ENCODE measurements at places on chromosomes 3 and 15.

- no peak for DNase-seq
Measured at GRCh38 chr15:69782809-69783208, 314.9 kb downstream of the TLE3 start.

DNA sequence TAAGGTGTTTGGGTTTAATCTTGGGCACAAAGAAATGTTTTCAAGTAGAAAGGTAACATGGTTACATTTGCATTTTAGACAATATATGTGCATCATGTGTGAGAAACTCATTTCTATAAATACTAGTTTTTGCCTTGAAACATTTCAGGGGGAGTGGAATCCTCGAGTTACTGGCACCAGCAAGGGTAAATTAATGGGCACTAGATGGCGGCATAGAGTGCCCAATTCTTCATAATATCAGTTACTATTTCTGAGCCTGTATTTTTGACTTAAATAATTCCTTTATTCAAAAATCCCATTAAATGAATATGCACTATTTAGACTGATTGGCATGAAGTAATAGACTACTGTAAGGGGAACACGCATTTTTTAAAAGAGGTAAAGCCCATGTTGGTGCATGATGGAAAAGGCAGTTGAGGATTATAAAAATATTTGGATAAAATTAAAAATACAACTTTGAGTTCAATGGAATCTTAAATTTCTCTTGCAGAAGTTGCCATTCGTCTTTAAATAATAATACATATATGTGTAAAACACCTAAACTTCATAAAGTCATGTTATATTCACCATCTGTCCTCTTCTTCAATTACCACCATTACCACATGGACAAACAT, 106.3 kb downstream of the ZBTB20 start:
- DNase-seq: peak; percentile 21

DNA sequence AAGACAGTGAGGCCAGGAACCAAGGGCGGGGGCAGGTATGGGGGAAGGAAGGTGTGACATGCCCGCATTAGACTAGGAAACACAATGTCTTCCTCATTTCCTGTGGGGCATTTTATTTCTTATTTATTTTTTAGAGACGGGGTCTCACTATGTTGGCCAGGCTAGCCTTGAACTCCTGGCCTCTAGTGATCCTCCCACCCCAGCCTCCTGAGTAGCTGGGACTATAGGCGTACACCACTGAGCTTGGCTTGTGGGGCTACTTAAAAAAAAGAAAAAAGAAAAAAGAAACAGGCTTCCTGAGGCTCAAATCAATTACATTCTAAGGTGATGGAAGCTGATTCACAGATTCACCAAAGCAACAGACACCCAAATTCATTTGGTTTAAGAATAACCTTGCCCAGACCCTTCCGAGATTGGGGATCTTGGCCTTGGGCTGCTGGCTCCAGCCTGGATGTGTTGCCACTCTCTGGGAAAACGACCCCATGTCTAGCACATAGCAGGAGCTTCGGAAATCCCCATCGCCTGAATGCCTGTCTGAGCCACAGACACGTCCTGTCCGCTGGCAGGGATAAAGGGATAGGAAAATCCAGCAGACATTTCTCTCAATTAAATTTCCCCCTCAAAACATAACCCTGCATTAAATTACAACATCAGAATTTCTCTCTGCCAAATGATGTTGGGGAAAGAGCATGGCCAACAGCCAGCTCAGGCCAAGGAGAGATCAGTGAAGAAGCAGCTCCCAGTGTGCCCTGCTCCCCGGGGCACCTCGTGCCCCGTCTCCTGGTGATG, 13.0 kb downstream of the CPN2 start:
- DNase-seq: no peak

- DNase-seq: no peak
Measured at GRCh38 chr3:104553121-104553520, 813.6 kb upstream of the ALCAM start.

DNA sequence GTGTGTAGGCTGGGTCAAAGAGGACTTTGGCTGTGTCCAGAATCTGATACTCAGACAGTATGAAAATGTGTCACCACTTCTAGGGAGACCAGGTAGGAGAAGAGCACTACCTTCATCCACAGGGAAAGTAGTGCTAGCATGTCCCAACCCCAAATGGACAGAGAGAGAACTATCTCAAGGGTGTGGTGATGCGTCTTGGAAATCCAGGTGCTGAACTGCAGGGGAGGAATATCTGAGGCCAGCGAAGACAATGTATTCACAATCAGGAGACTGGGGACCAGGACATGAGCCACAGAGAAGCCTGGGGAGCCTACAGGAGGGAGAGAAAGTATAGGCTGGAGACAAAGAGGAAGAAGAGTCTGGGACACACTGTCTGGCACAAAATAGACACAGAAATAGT, 152.0 kb upstream of the WNT5A start:
- no peak for DNase-seq

DNA sequence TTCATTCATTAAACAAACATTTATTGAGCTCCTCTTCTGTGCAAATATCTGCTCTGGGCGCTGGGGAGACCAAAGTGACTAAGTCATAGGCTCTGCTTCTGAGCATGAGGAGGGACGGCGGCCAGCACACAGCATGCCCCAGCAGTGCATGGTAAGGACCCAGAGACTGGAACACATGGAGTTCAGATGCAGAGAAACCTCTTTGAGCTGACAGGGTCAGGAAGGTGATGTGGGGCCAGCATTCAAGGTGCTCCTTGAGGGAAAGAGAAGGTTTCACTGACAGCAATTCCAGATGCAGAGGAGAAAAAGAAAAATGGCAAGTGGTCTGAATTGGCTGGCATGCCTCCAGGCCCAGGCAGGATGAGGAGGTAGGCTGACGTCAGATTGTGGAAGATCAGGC, 234.5 kb downstream of the UACA start:
- no peak for DNase-seq

GRCh38 chr3:13728487-13728886, 151.4 kb downstream of the WNT7A start:
- no peak for DNase-seq

DNA sequence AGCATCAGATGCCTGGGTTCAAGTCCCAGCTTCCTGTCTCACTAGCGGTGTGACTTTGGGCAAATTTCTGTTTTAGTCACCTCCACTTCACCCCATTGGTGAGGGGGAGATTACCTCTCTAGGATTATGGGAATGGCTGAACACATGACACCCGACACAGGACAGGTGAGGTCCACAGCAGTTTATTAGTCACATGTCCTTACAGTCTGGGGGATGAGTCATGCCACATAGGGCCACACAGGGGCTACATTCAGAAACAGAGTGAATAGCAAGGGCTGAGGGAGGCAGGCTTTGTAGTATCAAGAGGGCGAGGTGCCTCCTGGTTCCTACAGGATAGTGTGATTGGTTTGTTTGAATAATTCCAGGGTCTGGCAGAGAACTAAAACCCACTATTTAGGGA, 15.2 kb upstream of the ITGA11 start:
- no peak for DNase-seq

DNA sequence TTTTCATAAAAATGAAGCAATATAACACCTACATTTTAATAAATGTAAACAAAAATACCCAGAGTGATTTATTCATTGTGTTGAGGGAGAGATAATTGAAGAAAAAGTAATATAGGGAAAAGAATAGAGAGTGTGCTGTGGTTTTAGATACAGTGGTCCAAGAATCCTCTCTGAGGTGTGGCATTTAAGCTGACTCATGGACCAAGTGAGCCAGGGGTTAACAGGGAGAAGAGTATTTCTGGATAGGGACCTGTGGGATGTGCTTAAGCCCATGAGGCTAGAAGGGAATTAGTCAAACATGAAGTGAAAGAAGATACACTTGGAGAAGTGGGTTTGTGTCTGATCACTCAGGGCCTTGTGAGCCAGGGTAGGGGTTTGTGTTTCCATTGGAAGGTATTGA, 680.7 kb upstream of the GRM7 start:
- no peak for DNase-seq

- DNase-seq: no peak
Measured at GRCh38 chr15:88844749-88845386, 41.6 kb downstream of the ACAN start.

- no peak for DNase-seq
Measured at GRCh38 chr15:66917904-66918448, 147.4 kb upstream of the SMAD3 start.

DNA sequence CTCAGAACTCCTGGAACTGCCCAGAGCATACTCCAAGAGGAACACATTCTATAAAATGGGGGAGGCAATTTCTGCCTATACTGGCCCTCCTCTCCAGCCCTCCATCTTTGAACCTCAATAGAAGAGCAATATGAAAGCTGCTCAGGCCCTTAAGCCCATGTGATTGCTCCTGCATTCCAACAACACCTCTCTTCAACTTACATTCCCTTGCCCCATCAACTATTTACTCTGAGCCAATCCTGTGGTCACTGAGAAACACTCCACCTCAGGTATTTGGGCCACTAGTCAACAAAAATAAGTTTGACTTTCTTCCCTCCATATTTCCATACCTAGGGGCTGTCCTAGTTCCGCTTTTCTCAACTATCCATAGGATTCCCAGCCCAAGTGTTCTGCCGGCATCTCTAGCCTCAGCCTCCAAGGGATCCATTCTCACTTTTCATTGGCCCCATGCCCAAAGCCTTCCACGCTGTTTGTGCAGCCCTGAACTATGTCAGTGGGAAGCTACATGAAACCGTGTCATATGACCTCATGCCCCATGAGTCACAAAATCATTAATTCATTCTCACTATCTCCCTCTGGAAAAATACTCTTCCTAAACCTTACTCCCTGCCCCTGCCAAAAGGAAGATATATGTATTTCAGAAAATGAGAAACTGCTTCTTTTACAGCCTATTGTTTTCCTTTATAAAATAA, 61.6 kb downstream of the GJD2 start:
- DNase-seq: peak; percentile 11

DNA sequence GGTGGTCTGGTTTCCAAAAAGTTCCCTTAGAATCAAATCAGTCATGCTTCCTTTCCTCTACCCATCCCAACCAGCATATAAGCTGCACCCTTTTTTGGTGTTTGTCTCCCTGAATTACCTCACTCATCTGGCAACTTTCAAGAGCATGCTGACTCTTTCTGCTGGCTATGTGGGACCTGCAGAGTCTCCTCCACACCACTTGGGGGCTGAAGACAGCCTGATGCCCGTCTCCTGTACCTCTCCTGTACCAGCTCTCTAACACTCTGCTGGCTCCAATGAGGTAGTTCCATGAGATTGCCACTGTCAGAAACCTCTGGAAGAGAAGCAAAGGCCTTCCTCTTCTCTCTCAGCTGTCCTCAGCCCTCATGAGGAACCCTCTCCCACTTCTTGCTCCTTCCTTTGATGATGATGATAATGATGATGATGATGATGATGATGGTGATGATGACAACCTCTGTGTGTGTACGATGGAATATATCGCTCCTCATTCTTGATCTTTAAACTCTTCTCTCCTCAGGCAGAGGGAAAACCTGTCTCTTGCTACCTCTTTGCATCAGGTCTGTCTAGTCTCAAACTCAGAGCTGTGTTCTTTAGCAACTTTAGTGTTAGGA, 257.5 kb downstream of the ZNF621 start:
- peak; percentile 29 for DNase-seq

DNA sequence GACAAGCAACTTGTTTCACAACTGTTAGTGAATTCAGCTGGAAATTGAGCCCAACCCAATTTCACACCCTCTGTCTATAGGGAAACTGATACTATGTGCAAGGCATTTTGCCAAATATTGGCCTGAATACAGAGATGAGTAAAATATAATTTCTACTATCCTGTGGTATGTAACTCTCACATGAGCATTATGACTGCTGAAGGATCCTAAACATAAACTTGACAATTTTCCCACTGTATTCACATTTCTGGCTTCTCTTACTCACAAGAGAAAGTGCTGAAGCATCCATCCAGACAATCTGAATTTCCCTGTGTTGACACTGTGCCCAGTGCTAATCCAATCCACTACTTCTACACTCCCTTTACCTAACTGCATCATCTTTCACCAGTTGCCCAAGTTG, 28.4 kb downstream of the SERPINI2 start:
- DNase-seq: no peak

- no peak for DNase-seq
Measured at GRCh38 chr3:14627815-14628214, 23.7 kb upstream of the CCDC174 start.

DNA sequence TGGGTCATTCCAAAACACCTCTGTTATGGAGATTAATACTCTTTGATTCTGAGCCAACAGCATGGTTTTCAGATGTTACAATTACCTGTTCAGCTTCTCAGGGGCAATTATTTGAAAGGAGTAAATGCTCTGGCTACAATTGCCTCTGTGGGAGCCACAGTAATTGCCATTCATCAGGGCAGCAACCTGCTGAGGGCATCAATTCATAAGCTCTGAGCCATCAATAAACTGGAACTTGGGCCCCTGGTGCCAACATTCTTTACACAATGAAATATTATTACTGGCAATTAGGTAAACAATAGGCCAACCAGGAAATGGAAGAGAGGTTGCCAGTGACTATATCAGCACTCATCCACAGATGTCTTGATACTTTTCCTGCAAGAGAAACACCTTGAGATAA, 660.8 kb downstream of the MECOM start:
- no peak for DNase-seq

DNA sequence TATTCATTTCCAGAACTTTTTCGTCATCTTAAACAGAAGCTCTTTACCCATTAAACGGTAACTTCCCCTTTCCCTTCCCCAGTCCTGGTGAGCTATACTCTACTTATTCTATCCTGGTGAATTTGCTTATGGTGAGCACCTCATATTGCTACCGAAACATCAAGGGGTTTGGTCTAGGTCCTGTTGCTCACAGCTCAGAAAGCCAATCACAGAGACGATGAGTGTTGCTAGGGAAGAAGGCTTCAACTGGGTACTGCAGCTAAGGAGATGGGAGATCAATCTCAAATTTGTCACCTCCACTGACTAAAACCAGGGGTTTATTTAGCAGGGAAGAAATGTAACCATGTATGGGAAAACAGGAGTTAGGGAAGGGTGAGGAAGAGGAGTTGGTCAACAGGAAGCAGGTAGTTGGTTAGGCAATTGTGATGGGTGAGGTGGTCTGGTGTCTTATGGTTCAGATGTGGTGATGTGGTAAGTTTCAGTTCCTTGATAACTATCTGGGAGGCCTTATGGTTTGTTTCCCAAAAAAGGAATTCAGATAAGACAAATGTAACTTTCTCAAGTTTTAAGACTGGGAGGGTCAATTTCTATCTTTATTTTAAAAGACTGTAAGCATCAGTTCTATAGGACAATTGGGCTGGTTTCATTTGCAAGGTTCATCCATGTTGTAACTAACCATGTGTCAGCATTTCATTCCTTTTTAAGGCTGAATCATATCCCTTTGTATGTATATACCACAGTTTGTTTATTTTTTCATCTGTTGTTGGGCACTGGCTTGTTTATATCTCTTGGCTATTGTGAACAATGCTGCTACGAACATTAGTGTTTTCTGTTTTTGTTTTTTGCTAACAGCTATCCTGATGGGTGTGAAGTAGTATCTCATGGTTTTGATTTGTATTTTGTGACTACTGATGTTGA, 24.3 kb downstream of the ARHGAP11B start:
- DNase-seq: no peak

DNA sequence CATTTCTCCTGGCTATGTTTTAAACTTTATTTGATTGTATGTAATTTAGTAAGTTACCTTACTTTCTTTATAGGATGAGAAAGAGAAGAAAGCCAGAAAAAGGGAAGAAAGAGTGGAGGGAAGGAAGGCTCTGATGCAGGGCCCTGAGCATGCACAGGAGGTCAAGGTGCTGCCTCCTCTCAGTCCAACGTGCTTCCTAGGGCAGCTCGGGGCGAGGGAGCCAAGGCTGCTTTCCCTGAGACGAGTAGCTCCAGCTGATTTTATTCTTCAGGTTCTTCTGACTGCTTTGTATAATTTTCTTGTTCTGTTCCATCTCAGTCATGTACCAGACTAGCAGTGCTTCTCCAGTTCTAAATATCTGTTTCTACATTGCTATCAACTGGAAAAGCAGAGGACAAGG, 3.4 kb downstream of the CORO2B start:
- DNase-seq: no peak

- DNase-seq: no peak
Measured at GRCh38 chr3:34131091-34131490, 332.7 kb downstream of the PDCD6IP start.
